Stimulated activated CD4-positive, alpha-beta T cell treated with anti-CD3 and anti-CD28 coated beads, Interleukin-4, amount 100 ng/mL, for 48 hours (primary cell): ENCODE measurements at places on chromosomes 16 and 17.
A peak's percentile ranks its signal among the peaks of the same experiment; 100 is the strongest.

DNA sequence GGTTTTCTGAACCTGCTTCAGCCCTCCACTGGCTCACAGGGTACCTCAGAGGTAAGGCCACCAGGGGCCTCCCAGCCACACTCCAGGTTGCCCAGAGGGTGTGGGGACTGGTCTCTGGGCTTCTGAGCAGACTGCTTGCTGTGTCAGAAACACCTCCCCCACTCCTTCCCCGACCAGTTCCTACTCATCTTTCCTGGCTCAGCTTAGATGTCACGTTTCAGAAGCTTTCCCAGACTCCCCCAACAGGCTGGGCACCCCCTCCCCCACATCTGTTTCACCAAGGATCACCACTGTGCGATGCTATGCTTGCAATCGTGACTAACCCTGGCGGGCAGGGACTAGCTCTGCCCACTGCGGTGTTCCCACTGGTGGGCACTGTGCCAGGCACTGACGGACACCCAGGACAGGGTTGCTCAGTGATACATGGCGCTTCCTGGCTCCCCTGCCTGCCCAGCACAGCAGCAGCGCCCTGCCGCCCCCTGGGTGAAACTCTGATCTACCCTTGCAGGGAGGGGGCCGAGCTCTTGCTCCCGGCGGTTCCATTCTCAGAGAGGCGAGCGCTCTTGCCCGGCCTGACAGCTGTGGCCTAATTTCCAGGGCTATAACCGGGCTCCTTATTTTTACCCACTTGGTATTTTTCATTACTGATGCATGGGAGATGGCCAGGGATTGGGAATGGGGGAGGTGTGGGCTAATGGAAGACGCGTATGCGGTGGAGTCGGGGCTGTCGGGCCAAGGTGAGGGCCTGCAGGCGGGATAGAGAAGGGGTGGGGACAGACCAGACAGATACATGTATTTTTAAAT is 29.4 kb upstream of the MTSS2 start:
- DNase-seq = no peak

DNA sequence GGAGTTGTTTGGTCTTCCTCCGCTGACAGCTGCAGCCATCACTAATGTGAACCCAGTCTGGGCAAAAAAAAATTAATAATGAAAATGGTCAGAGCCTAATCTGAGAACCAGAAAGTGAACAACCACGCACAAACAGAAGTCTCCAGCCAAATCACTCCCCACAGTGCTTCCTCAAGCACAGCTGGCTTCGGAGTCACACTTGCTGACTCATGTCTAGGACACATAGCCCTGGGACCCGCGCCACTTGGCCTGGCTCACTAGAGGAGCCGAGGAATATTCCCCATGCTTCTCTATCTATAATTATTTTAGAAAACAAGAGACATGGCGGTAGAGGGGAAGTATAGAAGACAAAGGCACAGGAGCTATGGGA is 109.1 kb downstream of the ZFHX3 start:
- no peak for DNase-seq

GRCh38 chr16:71574702-71575101 is 2.2 kb downstream of the TAT start:
- DNase-seq = no peak

- DNase-seq = no peak
Observed at GRCh38 chr17:77020973-77021372, 119.8 kb upstream of the SEC14L1 start.

GRCh38 chr17:45311760-45312476 is 4.9 kb downstream of the MAP3K14 start:
- peak; percentile 85 for DNase-seq

DNA sequence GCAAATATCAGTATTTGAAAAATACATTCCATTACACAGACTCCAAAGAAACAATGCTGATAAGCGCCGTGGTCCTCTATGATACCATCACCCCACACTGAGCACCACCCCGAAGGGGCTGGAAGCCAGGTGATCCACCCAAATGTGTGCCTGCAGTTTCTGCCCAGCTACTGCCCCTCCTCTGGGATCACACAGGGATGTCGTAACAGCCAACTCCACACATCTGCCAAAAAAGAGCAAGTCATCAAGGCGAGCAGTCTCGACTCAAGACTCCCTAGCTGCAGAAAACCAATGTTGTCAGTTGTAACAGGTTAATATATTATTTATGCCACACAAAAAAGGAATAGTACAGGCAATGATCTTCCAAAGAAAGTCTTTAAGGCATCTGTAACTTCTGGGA is 21.0 kb downstream of the CYB5D2 start:
- DNase-seq = no peak

GRCh38 chr16:54928411-54929089 is 2.1 kb upstream of the IRX5 start:
- DNase-seq = no peak

DNA sequence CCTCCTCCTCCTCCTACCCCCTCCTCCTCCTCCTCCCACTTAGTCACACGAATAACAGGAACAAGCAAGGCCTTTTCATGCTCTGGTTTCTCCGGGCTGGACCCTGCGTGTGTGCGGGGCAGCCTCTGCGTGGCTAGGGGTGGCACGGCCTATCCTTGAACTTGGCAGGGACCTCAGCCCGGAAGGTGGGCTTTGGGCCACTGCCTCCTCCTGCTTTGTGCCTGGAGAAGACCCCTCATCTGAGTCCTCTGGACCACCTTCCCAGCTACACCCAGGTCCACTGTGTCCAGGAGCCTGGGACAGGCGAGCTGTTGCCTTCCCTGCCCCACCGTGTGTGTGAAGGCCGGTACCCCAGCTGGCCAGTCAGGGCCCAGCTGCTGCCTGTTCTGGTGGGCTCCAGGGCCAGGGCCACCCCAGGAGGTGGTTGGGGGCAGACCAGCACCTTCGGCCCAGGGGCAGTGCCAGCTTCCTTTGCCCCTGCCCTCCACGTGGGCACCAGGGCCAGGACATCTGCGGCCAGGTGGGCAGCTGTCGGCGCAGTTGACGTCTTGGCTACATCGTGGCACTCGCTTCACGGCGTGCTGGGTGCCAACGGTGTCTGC is 35.4 kb downstream of the GINS2 start:
- no peak for DNase-seq

GRCh38 chr16:83109490-83110125 is 482.8 kb downstream of the CDH13 start:
- no peak for DNase-seq

- DNase-seq = peak; percentile 21
Observed at GRCh38 chr16:74107795-74108610, 188.6 kb upstream of the PSMD7 start.

GRCh38 chr16:68366062-68366461 is 55.2 kb downstream of the PRMT7 start:
- DNase-seq = no peak

GRCh38 chr17:81173052-81173761 is 7.2 kb upstream of the AATK start:
- DNase-seq = no peak

GRCh38 chr16:77227745-77228144 is 28.5 kb downstream of the SYCE1L start:
- no peak for DNase-seq

DNA sequence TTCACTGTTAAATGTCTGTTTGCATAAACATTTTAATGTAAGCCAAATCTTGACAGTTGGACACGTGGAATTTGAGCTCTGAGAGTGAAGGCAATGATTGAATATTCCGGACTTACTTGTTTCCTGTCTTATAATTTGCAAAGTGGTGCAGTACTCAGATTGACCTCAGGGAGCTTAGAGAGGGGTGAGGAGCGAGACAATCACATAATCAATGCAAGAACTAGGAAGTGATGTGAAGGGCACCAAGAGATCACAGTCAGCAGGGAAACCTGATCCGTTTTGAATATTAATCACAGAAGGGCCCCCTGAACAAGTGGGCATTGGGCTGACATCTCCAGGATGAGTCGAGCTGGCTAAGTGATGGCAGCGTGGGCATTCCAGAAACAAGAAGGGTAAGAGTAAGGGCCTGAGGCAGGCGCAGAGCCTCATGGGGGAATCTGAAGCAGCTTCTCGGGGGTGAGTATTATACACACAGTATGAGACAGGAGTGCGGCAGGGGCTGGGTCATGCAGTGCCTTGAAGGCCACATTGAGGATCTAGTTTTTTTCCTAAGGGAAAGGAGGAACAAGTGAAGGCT is 26.1 kb downstream of the TEX2 start:
- no peak for DNase-seq

DNA sequence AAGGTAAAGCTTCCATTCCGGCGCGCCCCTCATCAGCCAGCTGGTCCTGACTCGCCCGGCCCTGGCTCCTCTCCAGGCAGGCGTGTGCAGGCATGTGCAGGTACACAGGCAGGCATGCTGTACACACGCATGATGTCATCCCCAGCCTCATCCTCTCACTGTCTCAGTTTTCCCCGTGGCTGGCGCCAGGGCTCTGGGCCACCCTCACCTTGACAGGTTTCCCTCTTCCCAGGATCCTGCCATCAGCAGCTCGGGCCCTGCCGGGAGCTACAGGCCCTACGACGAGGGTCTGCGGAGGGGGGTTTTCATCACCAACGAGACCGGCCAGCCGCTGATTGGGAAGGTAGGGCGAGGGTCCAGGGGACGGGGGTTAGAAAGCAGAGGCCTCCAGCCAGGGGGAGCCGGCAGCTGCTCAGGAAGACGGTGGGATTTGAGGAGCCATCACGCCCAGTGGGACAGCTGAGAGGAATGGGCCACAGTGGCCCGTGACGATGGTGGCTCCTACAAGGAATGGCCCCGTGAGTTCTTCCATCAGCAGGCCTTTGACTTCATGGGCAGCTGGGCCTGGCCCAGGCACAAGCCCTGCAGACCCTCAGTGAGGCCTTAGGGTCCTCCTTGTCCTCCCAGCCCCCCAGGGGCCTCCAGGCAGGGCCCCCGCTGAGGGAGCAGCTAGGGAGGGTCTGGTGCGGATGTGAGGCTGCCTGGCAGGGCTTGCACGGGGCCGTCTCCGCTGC is 8.5 kb downstream of the GAA start:
- DNase-seq = no peak

DNA sequence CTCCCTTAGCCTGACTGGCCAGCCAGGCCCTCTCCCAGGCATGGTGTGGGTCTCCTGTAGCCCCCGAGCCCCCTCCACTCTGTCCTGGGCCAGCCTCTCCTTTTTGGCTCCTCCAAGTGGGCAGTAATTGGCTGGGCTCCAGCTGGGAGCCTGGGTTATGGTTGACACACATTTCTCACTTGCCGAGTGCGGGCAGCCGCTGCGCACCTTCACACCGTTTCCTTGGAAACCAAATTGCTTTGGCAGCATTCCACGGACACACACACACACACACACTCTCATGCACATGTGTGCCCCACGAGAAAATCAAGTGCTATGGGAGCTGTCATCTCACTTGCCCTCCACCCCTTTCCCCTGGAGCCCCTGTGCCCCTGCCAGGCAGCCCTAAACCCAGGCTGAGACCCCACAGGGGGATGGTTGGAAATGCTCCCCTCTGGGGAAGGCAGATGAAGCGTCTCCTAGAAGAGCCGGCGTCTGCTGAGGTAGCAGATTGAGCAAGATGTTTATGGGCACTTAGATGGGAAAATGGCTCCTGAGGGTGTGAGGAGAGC is 402.7 kb upstream of the TNRC6C start:
- DNase-seq = no peak

DNA sequence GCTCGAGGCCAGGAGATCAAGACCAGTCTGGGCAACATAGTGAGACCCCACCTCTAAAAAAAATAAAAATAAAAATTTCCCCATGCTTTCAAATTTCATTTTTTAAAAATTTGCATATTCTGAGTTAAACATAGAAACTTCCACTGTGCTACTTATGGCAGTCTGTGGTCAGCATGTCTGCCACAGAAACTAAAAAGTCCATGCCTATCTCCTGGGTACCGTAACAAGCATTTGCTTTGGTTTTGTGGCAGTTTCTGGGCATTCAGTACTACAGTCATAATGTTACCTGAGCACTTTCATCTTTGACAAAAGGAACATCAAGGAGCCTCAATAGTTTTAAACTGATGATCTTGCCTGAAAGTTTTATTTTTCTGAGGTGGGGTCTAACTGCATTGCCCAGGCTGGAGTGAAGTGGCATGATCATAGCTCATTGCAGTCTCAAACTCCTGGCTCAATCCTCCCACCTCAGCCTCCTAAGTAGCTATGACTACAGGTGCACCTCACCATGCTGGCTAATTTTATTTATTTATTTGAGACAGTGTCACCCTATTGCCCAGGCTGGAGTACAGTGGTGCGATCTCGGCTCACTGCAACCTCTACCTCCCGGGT is 13.2 kb upstream of the ITGA2B start:
- DNase-seq = no peak

DNA sequence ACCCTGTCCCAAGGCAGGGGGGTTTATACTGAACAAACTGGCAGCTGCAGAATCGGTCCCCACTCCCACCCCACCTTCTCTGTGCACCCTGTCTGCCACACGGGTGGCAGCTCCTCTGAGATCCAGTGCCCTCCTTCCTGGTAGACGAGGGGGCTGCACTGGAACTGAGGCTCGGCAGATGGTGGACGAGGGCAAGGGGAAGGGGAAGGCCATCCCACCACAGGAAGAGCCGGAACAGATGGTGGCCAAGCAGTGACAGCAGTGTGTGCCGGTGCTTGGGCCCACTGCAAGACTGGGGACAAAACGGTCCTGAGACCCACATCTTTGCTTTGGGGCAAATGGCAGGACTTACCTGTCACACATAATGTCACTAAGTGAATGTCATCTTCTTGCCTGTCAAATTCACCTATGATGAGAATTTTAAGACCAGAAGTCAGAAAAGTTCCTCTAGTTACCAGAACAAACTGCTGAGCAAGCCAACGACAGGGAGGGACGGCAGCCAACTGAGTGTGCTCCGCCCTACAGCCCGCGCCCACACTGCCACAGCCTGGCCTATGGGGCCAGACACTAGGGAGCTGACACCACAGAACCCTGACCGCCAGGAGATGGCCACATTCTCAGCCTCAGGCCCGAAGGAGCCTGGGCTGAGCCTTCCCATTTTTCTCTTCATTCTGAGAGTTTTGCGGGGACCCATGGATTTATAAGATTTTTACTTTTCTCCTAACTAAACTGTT is 14.4 kb downstream of the NTAN1 start:
- DNase-seq = no peak

DNA sequence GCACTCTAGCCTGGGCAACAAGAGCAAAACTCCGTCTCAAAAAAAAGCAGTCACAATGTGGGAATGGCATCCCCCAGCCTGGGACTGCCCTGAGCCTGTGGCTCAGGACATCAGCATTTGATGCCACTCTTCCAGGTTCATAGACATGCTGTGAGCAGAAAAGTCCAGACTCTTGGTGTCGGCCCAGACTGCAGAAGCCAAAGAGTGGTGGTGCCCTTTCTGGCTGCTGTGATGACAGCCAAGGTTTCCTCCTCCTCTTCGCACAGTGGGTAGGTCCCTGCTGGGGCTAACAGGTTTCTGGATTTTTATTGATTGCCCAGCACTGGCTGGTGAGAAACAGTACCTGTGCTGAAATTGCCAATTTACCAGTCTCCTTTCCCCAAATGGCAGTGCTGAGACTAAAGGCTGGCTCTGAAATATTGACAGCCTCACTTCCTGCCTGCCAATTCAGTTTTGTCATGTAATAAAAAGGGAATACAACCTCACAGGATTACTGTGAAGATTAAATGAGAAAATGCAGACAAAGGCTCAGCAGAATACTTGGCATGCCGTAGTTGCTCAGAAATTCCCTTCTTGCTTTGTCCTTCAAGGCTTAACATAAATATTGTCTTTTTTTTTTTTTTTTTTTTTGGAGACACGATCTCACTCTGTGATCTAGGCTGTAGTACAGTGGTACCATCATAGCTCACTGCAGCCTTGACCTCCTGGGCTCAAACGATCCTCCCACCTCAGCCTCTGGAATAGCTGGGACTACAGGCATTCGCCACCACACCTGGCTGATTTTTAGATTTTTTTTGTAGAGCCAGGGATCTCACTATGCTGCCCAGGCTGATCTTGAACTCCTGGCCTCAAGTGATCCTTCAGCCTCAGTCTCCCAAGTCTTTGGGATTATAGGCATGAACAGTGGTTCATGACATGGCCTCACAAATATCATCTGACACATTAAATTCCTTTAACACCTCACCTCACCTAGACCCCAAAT is 15.5 kb upstream of the UBE2G1 start:
- DNase-seq = no peak

- no peak for DNase-seq
Observed at GRCh38 chr16:89330177-89330856, 112.8 kb downstream of the ZNF778 start.
